ENCODE measurements at places on chromosomes 1 and 21. TPM values are rescaled to one million over a fixed set of nuclear protein-coding genes. Genes with fewer than 3 reads are reported as not detected.

Gene HMGCS2
- 0.44 TPM for polyA plus RNA-seq

- peaks cover 50% of the 10 kb centered on the region for H3K4me1 ChIP-seq
- no peak for DNase-seq
- H3K27ac ChIP-seq = no peak overlapping the region
- H3K4me3 ChIP-seq = no peak overlapping the region
- H3K36me3 ChIP-seq = no peaks in the 10 kb centered on the region
- H3K27me3 ChIP-seq = peaks cover 51% of the 10 kb centered on the region
Observed at GRCh38 chr1:16087733-16088132, 14.3 kb upstream of the FAM131C start.

DNA sequence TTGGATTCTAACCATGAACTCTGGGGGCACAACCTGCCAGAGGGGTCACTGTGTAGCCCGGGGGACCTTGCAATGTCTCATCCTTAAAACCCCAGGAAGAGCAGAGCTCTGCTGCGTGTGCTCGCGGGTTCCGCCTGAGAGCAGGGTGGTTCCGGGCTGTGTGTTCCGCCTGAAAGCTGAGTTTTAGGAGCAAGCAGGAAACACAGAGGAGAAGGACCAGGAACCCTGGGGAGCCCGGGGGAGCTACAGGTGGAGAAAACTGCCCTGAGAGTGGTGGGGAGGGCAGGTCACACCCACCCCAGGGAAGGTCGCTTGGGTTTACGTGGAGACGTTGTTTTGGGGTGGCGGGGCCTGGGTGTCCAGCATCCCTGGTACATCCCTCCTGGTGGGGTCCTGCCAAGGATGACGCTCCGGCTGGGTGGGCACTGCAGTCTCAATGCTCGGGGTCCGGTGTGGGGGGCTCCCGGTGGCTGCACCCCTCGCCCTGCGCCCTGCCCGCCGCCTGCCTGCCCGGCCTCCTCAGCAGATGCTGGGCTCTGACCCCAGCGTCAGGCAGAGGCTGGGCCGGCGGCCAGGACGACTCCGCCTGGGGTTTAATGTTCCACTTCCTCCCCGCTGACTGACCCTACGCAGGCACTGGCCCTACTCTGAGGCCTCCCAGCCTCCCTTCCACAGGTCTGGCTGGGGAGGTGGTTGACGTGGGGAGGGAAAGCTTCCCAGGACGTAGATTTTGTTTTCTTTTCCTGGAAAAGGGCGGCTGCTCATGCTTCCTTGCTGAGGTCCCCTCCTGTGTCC is 17.3 kb upstream of the C1orf159 start:
- DNase-seq = no peak
- no peak overlapping the region for H3K4me3 ChIP-seq
- H3K27ac ChIP-seq = peak overlapping the region; percentile 3
- H3K4me1 ChIP-seq = peaks cover 61% of the 10 kb centered on the region

DNA sequence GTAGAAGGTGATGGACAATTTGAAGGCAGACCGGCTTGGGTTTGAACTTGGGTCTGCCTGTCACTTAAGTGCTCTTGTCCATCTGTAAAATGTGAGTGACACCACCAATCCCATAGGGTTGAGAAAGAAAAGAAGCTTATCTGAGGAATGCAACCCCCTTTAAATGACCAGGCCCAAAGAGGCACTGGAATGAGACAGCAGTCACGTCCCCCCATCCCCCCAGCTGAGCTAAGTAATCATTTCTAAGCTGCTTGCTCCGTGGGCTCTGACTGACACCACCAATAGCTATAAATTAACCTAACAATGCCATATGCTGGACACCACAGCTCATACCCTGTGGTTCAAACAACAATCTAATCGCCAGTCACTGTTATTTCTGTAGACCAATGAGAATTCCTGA is 15.1 kb downstream of the LCA5L start:
- H3K36me3 ChIP-seq = no peaks in the 10 kb centered on the region
- DNase-seq = no peak
- no peak overlapping the region for H3K4me3 ChIP-seq
- no peaks in the 10 kb centered on the region for H3K4me1 ChIP-seq
- no peaks in the 10 kb centered on the region for H3K27me3 ChIP-seq

GRCh38 chr1:87852410-87853161 is 523.9 kb downstream of the LMO4 start:
- no peak overlapping the region for H3K27ac ChIP-seq
- no peak overlapping the region for H3K4me3 ChIP-seq
- no peaks in the 10 kb centered on the region for H3K4me1 ChIP-seq
- no peak for DNase-seq
- H3K36me3 ChIP-seq = no peaks in the 10 kb centered on the region
